ENCODE measurements at places on chromosomes 7 and 10. TPM values are rescaled to one million over a fixed set of nuclear protein-coding genes. Genes with fewer than 3 reads are reported as not detected.

ZNF365 gene
- total RNA-seq = 7.2 TPM

PSD gene
- 1.3 TPM for total RNA-seq

OPALIN gene
- not detected for total RNA-seq

MIOS gene
- total RNA-seq = 46.6 TPM

CALML3 gene
- total RNA-seq = not detected

ITGA8 gene
- 2.6 TPM for total RNA-seq

RELN gene
- 7.5 TPM for total RNA-seq

SORBS1 gene
- total RNA-seq = 0.74 TPM

IFIT1B gene
- total RNA-seq = not detected

SUN3 gene
- not detected for total RNA-seq

CYP3A5 gene
- 1.1 TPM for total RNA-seq

SPAG6 gene
- not detected for total RNA-seq

GRID2IP gene
- total RNA-seq = not detected

TAS2R4 gene
- total RNA-seq = 4.5 TPM

ATG9B gene
- total RNA-seq = 0.98 TPM

MMP21 gene
- total RNA-seq = 0.09 TPM

ITGB8 gene
- total RNA-seq = 79.2 TPM

NKX2-3 gene
- not detected for total RNA-seq

STOX1 gene
- 0.09 TPM for total RNA-seq

KIAA1217 gene
- total RNA-seq = 12.5 TPM

ACTL6B gene
- not detected for total RNA-seq

HMX3 gene
- total RNA-seq = not detected

PSAP gene
- 615 TPM for total RNA-seq

SPACDR gene
- total RNA-seq = 0.27 TPM

MUC3A gene
- 0.16 TPM for total RNA-seq

SFTPA2 gene
- not detected for total RNA-seq

SUN1 gene
- 211 TPM for total RNA-seq

SLC16A9 gene
- total RNA-seq = 0.25 TPM

SEC23IP gene
- 51.2 TPM for total RNA-seq

OR2A2 gene
- total RNA-seq = not detected

RAB19 gene
- total RNA-seq = not detected

TFPI2 gene
- total RNA-seq = 97.3 TPM

GNGT1 gene
- not detected for total RNA-seq

DDC gene
- total RNA-seq = not detected

SPDYE16 gene
- total RNA-seq = 0.09 TPM

TM9SF3 gene
- 73.8 TPM for total RNA-seq

LLCFC1 gene
- not detected for total RNA-seq

LEP gene
- under 0.01 TPM for total RNA-seq

GPR15LG gene
- not detected for total RNA-seq

TMEM236 gene
- total RNA-seq = 0.09 TPM

PRSS37 gene
- total RNA-seq = not detected

MRPS16 gene
- total RNA-seq = 45.4 TPM

NPC1L1 gene
- not detected for total RNA-seq

All from fibroblast of the aortic adventitia (primary cell).